Calu3 (cell line): ENCODE measurements at places on chromosomes 3 and 15.
A peak's percentile ranks its signal among the peaks of the same experiment; 100 is the strongest.

DNA sequence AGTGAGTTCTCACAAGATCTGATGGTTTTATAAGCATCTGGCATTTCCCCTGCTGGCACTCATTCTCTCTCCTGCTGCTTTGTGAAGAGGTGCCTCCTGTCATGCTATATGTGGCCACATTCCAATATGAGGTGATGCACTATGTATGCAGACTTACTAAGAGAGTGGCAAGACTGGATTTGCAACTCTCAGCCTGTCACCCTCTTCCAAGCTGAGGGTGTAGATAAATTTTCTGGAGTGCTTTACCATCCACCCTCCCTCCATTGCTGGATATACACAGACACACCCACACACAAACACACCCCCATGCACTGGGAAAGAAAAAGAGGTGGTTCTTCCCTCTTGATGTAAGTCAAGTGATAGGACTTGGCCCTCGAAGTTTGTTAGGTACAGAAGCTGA is 30.2 kb upstream of the CHMP2B start:
- no peak overlapping the region for H3K4me3 ChIP-seq
- H3K27ac ChIP-seq, result no peak overlapping the region
- peaks cover 10% of the 10 kb centered on the region for H3K4me1 ChIP-seq
- H3K27me3 ChIP-seq, result no peaks in the 10 kb centered on the region
- DNase-seq, result no peak

DNA sequence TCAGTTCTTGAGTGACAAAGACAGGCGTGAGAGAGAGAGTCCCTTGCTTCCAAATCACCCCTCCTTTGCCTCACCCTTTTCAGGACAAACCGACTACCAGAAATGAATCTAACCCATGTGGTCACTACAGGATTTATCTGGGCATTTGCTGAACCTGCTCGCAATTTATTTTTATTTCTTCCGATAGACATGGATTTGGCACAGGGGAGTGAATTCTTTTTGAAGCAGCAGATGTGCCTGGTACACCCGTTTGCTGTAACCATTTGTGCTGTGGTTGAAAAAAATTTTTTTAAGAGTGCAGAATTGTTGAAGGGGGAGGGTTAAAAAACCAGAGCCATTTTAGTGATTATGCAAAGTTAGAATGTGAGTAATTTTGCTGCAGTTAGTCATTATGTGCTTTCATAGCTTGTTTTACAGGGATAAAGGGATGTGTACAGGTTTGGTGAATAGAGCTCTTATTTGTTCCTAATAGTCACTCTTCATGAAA is 442.0 kb downstream of the LPP start:
- no peaks in the 10 kb centered on the region for H3K36me3 ChIP-seq
- no peak overlapping the region for H3K4me3 ChIP-seq
- H3K27me3 ChIP-seq, result no peaks in the 10 kb centered on the region
- no peak overlapping the region for H3K27ac ChIP-seq

DNA sequence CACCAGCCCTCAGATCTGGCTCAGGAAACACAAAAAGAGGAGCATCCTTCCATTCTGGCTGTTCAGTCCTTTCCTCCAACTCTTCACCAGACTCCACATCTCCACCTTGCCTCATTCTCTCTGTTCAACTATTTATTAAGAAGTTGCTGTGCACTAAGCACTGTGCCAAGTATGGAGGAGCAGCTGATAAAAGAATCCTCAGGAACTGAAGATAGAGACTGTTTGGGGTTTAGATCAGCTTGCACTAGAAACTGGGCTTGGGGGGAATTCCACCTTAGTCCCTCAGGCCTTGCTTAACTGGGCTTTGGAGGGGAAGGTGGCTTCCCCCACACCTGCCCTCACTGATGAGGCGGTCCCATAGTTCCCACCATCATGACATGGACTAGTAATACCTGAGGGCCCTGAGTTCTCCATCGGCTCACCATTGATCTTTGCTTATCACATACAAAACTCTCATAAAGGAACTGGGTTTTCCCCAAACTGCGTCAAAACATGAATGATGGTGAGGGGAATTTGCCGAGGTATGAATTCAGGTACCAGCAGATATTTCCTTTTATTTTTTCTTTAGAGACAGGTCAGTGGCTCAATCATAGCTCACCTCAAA is 1.7 kb upstream of the CCR8 start:
- no peak for DNase-seq
- no peaks in the 10 kb centered on the region for H3K36me3 ChIP-seq
- no peak overlapping the region for H3K4me3 ChIP-seq
- no peak overlapping the region for H3K27ac ChIP-seq
- H3K4me1 ChIP-seq, result peaks cover under 1% of the 10 kb centered on the region

GRCh38 chr3:134291319-134292254 is 40.9 kb upstream of the RYK start:
- H3K27me3 ChIP-seq, result peaks cover 20% of the 10 kb centered on the region
- H3K4me1 ChIP-seq, result no peaks in the 10 kb centered on the region
- H3K4me3 ChIP-seq, result no peak overlapping the region

- peak; percentile 58 for DNase-seq
- H3K27ac ChIP-seq, result no peak overlapping the region
- no peaks in the 10 kb centered on the region for H3K36me3 ChIP-seq
- H3K4me1 ChIP-seq, result no peaks in the 10 kb centered on the region
- no peaks in the 10 kb centered on the region for H3K27me3 ChIP-seq
These were observed 28.0 kb upstream of the TMOD3 start for GRCh38 chr15:51801391-51801835.
